ENCODE measurements at places on chromosomes 12 and 14. TPM values are rescaled to one million over a fixed set of nuclear protein-coding genes. Genes with fewer than 3 reads are reported as not detected.
A peak's percentile ranks its signal among the peaks of the same experiment; 100 is the strongest.

TESPA1 gene
- total RNA-seq: 2.3 TPM

VASH1 gene
- 4.3 TPM for total RNA-seq

POTEM gene
- not detected for total RNA-seq

AQP6 gene
- total RNA-seq: not detected

GPRC5D gene
- total RNA-seq: not detected

TSHR gene
- total RNA-seq: not detected

PMCH gene
- total RNA-seq: not detected

FGD4 gene
- total RNA-seq: 36.9 TPM

RPGRIP1 gene
- total RNA-seq: not detected

C12orf54 gene
- total RNA-seq: not detected

GUCY2C gene
- total RNA-seq: not detected

DNA sequence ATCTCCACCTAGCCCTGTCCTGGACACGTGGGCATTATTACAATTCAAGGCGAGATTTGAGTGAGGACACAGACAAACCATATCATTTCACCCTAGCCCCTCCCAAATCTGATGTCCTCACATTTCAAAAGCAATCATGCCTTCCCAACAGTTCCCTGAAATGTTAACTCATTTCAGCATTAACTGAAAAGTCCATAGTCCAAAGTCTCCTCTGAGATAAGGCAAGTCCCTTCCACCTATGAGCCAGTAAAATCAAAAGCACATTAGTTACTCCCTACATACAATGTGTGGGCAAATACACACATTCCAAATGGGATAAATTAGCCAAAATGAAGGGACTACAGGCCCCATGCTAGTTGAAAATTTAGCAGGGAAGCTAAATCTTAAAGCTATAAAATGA lies 546.0 kb upstream of the LMO3 start:
- no peak for ATAC-seq

DNA sequence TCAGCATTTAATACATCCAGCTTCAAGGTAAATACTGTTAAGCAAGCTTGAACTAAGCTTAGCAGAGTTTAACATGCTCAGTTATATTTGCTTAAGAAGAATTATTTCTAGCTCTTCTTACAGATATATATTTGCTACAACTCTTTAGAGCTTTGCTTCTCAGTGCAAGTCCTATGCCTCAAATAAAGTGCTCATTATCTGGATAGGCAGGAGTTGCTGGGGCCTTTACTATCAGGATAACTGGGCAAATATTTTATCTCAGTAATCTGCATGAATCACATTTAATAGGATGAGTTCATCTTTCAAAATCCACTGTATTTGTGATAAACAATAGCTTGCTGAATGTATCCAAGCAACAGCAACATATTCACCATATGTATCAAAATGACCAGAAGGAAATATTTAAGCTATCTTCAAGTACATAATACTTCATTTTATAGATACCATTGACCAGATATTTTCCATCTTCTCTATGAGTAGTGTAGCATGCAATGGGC lies 187.6 kb downstream of the NOVA1 start:
- no peak for ATAC-seq

- ATAC-seq: peak; percentile 1
Observed at GRCh38 chr12:123363740-123364531, 711 bp downstream of the SBNO1 start.

GRCh38 chr12:100959481-100959880 lies 164.9 kb downstream of the ANO4 start:
- no peak for ATAC-seq

GRCh38 chr12:87901457-87901856 lies 127.7 kb downstream of the C12orf50 start:
- no peak for ATAC-seq

GRCh38 chr12:13666806-13667205 lies 314.6 kb downstream of the GRIN2B start:
- no peak for ATAC-seq

DNA sequence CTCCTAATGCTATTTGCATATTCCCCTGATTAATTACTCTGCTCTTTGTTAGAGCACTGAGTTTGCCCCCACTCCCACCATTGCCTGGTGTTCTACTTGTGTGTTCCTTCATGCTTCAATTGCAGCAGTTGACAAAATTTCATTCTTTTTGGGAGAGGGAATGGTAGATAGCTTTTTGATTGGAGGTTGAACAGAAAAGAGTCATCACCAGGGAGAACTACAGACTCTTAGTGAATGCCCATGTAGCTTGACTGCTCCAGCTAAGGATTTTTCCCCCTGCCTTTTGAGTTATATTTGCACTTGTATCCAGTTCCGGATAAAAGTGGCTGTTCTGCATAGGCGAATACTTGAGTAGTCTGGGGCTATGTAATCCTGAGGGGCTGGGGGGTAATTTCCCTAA lies 183.9 kb downstream of the ETNK1 start:
- no peak for ATAC-seq

- no peak for ATAC-seq
Observed at GRCh38 chr14:63604626-63605025, 37.0 kb downstream of the WDR89 start.

DNA sequence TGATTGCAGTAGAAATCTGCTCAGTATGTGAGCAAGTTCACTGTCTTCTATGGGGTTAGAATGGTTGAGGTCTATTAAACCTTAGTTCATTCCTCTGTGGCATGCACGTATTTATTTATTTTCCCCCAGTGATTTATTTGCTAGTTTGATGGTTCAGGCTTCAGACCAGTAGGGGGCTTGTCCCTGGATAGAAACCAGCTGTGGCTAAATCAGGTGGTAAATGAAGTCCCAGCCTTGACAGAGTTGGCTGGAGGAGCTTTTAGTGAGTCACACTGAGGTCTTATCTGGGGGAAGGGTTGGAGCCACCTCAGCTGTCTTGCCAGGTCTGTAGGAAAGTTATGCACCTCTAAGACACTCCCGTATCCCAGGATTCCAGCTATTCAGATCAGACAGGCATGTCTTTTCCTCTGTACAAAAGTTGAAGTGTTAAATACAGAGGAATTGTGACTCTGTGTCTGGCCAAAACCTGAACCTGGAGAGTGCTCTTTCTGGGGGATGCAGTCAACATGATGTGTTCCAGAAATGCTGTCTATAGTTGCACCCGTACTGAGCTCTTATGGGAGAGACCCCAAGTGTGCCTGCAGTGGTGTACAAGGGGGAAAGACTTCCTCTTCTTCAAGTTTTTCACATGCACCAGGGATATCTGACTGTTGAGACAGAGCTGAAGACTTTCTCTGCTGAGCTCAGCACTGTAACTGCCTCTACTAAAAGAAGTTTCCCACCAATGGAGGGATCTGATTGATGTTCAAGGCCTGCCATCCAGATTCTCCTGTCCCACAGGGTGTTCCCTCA lies 1322.1 kb downstream of the TMEM121 start:
- ATAC-seq: no peak

GRCh38 chr12:40769846-40770245 lies 77.6 kb downstream of the CNTN1 start:
- ATAC-seq: no peak

DNA sequence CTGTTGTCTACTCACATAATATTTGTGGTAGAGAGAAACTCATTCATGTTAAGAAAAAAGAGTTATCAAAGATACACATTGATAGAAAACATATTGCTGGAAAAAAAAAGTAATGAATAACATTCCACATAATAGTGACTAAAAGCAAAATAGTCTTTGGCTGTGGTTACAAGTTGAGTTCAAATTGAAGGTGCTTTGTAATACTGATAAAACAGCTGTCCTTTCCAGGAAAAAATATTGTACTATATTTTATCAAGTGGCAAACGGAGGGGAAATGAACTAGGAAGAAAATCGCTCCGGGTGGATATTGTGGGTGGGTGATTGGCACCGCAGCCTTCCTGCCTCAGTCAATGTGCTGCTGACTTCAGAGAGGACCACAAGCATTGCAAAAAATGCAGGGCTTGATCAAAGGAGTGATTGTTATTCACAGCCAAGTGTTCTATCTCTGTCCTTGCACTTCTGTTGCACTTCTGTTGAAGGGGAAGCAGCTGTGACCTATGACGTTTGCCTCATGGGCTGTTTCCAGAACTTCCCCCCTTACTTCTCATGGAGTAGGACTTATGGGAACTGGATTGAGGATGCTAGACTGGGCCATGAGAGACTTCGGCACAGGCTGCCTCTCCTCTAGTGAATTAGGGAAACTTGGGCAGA lies 114.4 kb downstream of the VRK1 start:
- no peak for ATAC-seq

- no peak for ATAC-seq
Observed at GRCh38 chr12:26839512-26839911, 6.5 kb upstream of the ITPR2 start.

All from gastroesophageal sphincter (tissue), 4 donors.